Articular chondrocyte of knee joint (primary cell): ENCODE measurements at places on chromosomes 5 and 9. TPM values are rescaled to one million over a fixed set of nuclear protein-coding genes. Genes with fewer than 3 reads are reported as not detected.

EPB41L4B gene
- total RNA-seq: 11.4 and 17.0 TPM in 2 replicates

PCDHA9 gene
- 0.11 and 0.26 TPM in 2 replicates for total RNA-seq

LMX1B gene
- total RNA-seq: 2.9 and 5.4 TPM in 2 replicates

PCA3 gene
- 0.65 TPM in 2 replicates for total RNA-seq

HTR4 gene
- 0.11 TPM in 1 of 2 replicates, not detected in the other for total RNA-seq

KCNV2 gene
- total RNA-seq: not detected in 2 replicates

ABLIM3 gene
- total RNA-seq: 3.0 and 4.0 TPM in 2 replicates

FOXI1 gene
- total RNA-seq: not detected in 2 replicates

IL13 gene
- not detected in 2 replicates for total RNA-seq

DMRTA1 gene
- total RNA-seq: 0.78 and 2.6 TPM in 2 replicates

GMCL2 gene
- total RNA-seq: not detected in 2 replicates

CTNND2 gene
- not detected in 2 replicates for total RNA-seq

SERF1A gene
- total RNA-seq: 8.4 and 9.8 TPM in 2 replicates

PCDHGA7 gene
- total RNA-seq: 9.0 and 10.6 TPM in 2 replicates

LCNL1 gene
- 0.11 and 0.65 TPM in 2 replicates for total RNA-seq

DAB2IP gene
- 18.7 and 19.1 TPM in 2 replicates for total RNA-seq

LHX3 gene
- total RNA-seq: not detected in 2 replicates

PCDHGA8 gene
- 5.6 and 5.7 TPM in 2 replicates for total RNA-seq

IFNA2 gene
- total RNA-seq: 0.11 TPM in 1 of 2 replicates, not detected in the other

LURAP1L gene
- 6.9 and 11.7 TPM in 2 replicates for total RNA-seq

CCDC187 gene
- under 0.01 and 0.11 TPM in 2 replicates for total RNA-seq

PIP5KL1 gene
- 3.8 and 3.9 TPM in 2 replicates for total RNA-seq

FAT2 gene
- total RNA-seq: under 0.01 and 0.11 TPM in 2 replicates

TXNDC8 gene
- total RNA-seq: not detected in 2 replicates

CDHR2 gene
- total RNA-seq: not detected in 2 replicates

FRRS1L gene
- total RNA-seq: 1.6 and 4.4 TPM in 2 replicates

RASEF gene
- under 0.01 and 0.11 TPM in 2 replicates for total RNA-seq

LRRC70 gene
- 1.4 and 2.0 TPM in 2 replicates for total RNA-seq

FOXD4 gene
- 0.26 and 0.43 TPM in 2 replicates for total RNA-seq

CCDC69 gene
- 3.9 and 6.1 TPM in 2 replicates for total RNA-seq

CDH12 gene
- not detected in 2 replicates for total RNA-seq

TIGD6 gene
- 6.7 and 7.8 TPM in 2 replicates for total RNA-seq

PCDHGA4 gene
- total RNA-seq: 6.7 and 8.9 TPM in 2 replicates

LMBRD2 gene
- 16.3 and 18.6 TPM in 2 replicates for total RNA-seq

ANKRD34B gene
- not detected in 2 replicates for total RNA-seq

ECM2 gene
- 52.8 and 61.9 TPM in 2 replicates for total RNA-seq

FCN2 gene
- total RNA-seq: not detected in 2 replicates

THOC3 gene
- total RNA-seq: 14.8 and 27.8 TPM in 2 replicates

PJA2 gene
- 170 and 175 TPM in 2 replicates for total RNA-seq

TMC1 gene
- total RNA-seq: 0.39 and 0.76 TPM in 2 replicates

SLC6A3 gene
- total RNA-seq: 0.11 and 0.13 TPM in 2 replicates

PCDHGA11 gene
- 20.1 and 24.1 TPM in 2 replicates for total RNA-seq

SMIM33 gene
- total RNA-seq: not detected in 2 replicates

INSL4 gene
- not detected in 2 replicates for total RNA-seq

SPAG8 gene
- total RNA-seq: 0.52 and 1.2 TPM in 2 replicates

FOXD4L5 gene
- total RNA-seq: under 0.01 TPM in 1 of 2 replicates, not detected in the other

CD72 gene
- 2.7 and 2.8 TPM in 2 replicates for total RNA-seq
